ENCODE measurements at places on chromosomes 16 and 17. TPM values are rescaled to one million over a fixed set of nuclear protein-coding genes. Genes with fewer than 3 reads are reported as not detected.
A peak's percentile ranks its signal among the peaks of the same experiment; 100 is the strongest.

FOXJ1 gene
- 0.16 TPM for total RNA-seq

PRR35 gene
- not detected for total RNA-seq

DNA sequence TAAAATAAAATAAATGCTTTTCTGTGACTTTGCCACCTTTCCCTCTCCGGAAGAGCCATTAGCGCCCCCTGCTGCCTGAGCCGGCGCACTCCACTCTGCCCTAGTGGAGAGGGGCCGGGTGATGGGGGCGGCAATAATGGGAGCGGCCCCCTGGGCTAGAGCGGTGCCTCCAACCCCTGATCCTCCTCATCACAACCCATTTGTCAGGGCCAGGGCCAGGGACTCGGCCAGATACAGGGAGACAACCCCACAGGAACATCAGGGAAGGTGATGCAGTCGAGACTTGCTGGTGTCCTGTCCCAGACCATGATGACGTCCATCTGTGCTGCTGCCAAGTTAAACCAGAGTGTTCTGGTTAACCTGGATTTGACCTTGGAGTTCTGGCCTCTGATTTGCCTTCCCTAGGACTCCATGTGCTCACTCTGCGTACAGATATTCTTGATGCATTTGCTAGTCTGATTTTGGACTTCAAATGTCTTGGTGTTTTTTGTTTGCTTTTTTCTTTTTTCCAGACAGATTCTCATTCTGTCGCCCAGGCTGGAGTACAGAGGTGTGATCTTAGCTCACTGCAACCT is 46.1 kb upstream of the BPTF start:
- DNase-seq: peak; percentile 48

DNA sequence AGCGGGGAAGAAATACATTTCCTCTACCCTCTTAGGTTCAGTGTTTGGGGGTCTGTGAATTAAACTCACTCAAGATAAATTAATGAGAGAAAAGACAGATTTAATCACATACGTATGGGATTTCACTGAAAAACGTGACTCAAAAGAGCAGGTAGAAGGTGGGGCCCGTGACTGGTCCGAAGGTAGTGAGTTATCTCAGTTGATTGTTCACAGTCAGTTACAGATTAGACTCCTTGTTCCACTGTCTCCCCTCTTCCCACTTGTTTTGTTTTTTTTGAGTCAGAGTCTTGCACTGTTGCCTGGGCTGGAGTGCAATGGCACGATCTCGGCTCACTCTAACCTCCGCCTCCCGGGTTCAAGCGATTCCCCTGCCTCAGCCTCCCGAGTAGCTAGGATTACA is 301.2 kb downstream of the SEC14L1 start:
- no peak for DNase-seq

GRCh38 chr17:83203073-83203471 is 123.7 kb downstream of the METRNL start:
- DNase-seq: peak; percentile 50

GRCh38 chr16:54460263-54460860 is 173.8 kb upstream of the IRX3 start:
- no peak for DNase-seq

GRCh38 chr17:79080349-79080748 is 5.7 kb downstream of the ENGASE start:
- peak; percentile 36 for DNase-seq

DNA sequence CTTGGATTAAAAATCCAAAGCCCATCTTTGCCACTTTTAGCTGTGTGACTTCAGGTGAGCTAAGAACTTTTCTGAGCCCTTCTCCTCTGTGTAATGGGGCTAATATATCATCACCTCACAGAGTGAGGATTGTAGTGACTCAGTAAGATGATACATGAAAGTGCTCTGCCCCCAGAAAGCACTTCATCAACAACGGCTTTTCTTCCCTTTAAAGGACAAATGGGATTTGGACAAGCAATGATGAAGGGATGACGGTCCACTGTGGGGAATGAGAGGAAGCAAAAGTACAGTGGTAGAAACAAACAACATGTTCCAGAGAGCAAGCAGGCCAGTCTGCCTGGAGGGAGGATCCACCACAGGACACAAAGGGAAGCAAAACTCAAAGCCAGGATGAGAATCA is 14.3 kb upstream of the TMED6 start:
- no peak for DNase-seq

- no peak for DNase-seq
These were observed 629.9 kb downstream of the MAF start for GRCh38 chr16:78970650-78971049.

DNA sequence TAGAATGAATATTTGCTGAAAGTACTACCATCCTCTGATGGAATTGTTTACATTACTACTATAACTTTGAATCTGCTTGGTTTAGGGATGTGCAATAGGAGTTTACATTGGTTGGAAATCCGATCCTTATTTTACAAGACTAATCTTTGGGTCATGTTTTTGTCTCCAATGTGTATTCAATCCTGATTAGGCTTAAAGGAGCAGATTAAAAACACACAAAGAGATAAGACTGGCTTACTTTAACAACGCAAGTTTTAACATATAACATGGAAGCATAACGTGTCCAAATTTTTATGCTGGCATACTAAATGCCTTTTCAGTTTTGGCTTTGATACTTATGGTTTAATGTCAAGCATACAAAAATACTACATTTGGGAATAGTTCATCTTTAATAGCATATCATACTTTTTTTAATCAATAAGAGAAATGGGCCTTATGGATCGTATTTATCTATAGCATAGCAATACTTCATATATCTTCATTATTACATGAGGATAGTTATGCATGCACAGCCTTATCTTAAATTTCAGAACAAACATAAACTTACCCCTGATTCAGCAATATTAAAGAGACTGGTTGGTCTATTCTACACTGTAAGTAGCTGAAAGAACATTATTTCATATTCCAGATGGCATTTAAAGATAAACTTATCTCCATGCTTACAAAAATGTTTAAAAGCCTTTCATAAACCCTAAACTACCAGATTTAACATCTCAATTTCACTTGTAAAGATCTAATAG is 69.9 kb upstream of the NACA2 start:
- DNase-seq: no peak

DNA sequence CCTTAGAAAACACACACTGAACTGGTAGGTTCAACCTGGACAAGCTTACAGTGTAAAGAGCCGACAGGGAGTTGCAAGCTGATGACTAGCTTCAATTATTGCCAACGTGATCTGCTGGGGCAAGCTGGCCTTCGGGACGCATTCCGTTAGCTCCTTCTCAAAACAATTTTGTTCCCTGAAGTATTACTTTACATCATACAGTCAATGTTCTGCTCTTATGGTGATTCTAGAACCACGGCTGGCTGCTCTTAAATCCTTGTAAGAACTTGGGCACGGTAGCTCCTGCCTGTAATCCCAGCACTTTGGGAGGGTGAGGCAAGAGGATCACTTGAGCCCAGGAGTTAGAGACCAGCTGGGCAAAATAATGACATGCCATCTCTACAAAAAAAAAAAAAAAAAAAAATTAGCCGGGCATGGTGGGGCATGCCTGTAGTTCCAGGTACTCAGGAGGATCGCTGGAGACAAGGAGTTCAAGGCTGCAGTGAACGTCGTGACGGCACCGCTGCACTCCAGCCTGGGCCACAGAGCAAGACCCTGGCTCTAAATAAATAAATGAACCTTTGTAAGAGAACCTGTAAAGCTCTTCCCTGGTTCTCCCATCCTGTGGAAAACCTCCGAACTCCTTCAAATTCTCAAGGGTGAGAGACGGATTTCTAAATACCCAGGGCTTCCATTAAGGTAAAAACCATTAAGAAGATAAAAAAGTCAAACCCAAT is 2.0 kb downstream of the CDIP1 start:
- no peak for DNase-seq

GRCh38 chr16:27495191-27495590 is 54.5 kb downstream of the GTF3C1 start:
- DNase-seq: no peak

- no peak for DNase-seq
These were observed 1.4 kb upstream of the SPNS2 start for GRCh38 chr17:4497101-4497824.

Data from mucosa of descending colon (tissue), 3 donors.